ENCODE measurements at places on chromosomes 11 and 22.
A peak's percentile ranks its signal among the peaks of the same experiment; 100 is the strongest.

DNA sequence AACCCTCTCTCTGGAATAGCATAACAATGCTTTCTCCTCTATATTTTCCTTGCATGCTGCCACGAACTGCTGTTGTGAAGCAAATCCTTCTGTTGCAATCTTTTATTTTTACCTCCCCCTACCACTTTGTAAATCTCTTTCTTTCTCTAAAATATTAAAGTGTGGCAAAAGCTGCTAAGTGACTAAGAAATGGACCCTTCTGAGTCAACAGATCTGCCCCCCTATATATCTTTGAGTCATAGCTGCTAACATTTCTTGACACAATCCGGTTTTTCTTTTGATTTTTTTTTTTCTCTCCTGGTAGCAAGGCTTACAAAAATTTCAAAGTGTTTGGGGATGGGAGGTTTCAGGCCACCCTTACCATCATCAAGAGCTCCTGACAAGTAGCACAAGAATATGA, 39.0 kb upstream of the KIRREL3 start:
- DNase-seq: no peak

GRCh38 chr11:19680829-19681368, 31.7 kb upstream of the NAV2 start:
- DNase-seq: no peak

DNA sequence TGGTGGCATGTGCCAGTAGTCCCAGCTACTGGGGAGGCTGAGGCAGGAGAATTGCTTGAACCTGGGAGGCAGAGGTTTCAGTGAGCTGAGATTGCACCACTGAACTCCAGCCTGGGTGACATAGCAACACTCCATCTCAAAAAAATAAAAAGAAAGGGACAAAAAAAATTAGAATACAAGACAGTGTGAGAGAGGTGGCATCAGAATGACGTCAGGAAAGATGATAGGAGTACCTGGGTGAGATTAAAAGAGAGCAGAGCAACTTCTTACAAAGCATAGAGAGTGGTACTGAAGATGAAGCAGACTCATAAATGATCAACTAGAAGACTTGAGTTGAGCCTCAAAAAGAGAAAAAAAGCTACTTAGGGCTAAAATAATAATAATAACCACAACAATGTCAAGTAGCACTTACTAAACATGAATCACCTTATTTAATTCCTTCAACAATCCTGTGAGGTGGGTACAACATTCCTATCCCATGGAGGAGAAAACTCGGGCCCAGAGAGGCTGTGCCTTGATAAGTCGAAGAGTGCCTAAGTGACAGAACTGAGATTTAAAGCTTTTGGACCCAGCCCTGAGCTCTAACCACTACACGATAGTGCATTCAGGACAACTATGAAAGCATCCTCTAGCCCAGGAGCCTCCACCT, 5.2 kb upstream of the SLN start:
- no peak for DNase-seq

DNA sequence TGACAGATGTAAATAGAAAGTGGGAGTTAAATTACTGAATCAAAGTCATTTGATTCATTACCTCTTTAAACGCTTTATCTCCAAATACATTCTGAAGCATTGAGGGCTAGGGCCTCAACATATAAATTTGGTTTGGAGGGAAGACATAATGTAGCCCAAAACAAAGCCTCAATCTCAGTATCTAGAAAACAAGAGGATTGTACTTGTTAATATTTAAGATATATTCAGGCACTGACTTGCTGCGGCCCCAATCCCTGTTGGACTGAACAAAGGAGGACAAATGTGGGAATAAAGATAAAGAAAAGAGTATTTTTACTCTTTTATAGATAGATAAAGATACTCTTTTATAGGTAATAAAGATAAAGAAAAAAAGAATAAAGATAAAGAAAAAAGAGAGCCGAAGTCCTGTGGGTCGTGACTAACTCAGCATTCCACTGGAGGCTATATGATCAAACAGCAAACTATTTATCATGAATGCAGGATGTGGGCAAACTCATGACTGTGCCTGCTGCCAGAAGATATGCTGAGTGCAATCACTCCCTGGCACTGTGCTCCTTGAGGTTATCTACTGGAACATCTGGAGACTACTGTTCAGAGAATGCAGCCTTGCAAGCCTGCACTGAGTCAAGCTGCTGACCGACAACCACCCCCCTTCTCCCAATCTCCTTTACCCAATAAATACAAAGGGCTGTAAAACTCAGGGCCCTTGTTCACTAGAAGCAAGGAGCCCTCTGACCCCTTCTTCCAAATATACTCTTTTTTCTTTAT, 6.9 kb downstream of the OR10V1 start:
- no peak for DNase-seq

GRCh38 chr11:72808331-72808798, 5.8 kb upstream of the ATG16L2 start:
- DNase-seq: no peak

DNA sequence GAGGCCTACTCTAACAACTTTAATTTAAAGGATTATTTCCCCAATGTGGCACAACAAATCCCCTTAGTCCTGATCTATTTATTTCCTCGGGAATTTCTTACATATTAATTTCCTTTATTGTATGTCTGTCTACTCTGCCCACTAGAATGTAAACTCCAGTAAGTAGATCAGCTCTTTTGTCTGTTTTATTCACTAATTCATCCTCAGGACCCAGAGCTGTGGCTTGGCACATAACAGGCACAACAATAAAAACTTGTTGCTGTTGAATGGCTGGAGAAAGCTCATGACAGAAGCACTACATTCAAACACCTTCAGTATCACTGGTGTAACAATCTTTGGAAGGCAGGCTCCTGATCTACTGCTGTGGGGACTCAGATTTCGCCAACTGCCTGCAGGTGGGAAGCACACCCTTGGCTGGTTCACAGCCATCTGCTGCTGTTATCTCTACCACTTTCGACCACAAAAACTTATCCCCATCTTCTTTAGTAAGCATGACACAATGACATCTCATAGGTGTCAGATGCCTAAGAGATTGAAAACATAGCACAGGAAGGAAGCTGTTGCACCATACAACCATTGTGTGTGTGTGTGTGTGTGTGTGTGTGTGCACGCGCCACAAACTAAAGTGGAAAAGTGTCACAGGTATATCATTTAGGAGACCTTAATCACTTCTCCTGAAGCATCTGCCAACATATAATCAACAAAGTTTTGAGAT, 11.9 kb downstream of the HIRA start:
- no peak for DNase-seq

GRCh38 chr11:70365544-70365927, 32.8 kb upstream of the CTTN start:
- no peak for DNase-seq

GRCh38 chr11:35943713-35944502, at the start of gene LDLRAD3:
LDLRAD3 (plus strand) TSS chr11:35944062; CDS start chr11:35944099, 37 bp downstream.
- DNase-seq: peak; percentile 16

- no peak for DNase-seq
Measured at GRCh38 chr11:119589001-119589400, 140.0 kb downstream of the NECTIN1 start.

GRCh38 chr11:93652161-93652597, 9.3 kb upstream of the CEP295 start:
- no peak for DNase-seq

DNA sequence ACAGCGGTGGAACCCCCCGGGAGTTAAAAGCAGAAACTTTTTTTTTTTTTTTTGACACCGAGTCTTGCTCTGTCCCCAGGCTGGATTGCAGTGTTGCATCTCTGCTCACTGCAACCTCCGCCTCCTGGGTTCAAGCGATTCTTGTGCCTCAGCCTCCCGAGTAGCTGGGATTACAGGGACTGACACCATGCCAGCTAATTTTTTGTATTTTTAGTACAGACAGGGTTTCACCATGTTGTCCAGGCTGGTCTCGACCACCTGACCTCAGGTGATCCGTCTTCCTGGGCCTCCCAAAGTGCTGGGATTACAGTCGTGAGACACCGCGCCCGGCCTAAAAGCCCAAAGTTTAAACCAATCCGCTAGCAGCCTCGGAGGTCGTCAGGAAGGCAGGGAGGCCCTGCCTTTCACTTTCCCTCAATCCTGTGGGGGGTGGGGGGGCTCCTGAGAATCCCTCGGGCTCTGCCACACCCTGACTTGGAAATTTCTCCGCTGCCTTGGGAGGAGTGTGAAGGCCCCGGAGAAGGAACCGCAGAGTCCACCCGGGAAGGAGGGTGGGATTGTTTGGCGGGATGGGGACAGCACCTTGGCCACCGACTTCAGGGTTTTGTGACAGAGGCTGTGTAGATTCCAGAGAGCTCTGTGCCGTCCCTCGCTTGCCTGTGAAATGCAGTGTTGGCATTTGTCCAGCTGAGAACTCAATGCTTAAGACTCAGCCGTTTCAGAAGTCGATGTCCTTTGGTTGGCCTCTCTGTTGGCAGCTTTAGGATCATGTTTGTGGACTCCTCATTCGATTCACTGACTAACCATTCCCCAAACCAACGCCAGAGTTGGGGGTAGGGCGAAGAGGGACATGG, 1.0 kb downstream of the ARHGAP8 start:
- DNase-seq: no peak

DNA sequence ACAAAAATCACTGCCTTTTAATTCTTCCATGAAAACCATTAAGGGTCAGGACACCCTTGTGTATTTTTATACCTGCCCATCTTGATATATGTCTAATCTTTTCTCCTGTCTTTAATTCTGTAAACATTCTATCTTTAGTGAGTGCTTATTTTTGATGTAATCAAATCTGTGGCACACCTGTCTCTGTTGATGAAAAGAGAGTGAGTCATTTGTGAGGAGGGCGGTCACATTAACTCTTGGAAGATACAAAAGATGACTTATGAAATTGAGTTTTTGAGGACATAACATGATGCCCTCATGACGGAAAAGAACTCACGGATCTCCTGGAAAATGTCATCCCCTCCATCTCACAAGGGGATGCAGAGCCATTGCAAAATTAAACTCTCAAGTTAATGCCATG, 206.5 kb upstream of the PGR start:
- no peak for DNase-seq

DNA sequence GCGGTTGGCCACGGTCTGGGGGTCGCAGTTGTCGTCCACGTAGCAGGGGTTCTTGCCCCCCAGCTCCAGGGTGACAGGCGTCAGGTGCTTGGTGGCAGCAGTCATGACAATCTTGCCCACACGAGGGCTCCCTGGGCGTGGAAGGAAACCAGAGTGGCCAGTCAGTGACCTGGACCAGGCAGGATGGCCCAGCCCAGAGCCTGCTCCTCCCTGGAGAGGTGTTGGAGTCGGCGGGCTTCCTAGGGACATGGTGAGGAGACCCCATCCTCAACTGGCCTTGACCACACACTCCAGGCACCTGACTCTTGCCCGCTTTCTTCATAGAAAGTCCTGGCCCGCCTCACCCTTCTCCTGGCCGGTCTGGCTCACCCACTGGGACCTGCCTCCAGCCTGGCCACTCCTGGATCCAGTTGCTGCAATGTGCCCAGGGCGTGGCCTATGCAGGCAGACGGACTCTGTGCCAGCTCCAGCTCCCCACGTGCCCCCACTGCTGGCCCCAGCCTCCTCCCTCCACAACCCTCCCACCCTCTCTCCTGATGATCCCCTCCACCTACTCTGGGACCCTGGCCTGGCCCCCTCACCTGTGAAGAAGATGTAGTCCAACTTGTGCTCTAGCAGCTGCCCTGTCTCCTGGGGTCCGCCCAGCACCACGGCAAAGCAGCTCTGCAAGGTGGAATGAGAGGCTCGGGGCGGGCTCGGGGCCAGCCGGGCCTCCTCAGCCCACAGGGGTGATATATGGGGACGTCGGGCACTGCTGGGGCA, 8.7 kb downstream of the ALDH3B2 start:
- no peak for DNase-seq

- DNase-seq: no peak
Measured at GRCh38 chr11:64268893-64269539, 15.4 kb downstream of the BAD start.

GRCh38 chr11:15815246-15816195, 540.8 kb downstream of the SOX6 start:
- no peak for DNase-seq

DNA sequence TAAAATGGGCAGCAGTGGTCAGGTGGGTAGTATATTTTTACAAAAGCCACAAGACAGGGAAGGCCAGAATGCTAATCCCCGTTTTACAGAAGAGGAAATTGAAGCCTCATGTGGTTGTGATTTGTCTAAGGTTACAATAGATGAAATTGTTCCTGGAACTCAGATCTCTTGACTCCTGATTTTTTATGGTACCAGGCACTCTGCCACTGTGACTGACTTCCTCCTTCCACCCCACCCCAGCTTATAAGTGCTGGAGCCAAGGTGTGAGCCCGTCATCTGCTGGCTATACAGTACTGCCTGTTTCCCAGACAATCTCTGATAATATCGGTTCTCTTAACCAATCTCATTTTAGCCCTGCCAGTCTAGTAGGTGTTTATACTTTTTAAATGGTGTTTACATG, 1.9 kb downstream of the SLC5A1 start:
- peak; percentile 81 for DNase-seq

DNA sequence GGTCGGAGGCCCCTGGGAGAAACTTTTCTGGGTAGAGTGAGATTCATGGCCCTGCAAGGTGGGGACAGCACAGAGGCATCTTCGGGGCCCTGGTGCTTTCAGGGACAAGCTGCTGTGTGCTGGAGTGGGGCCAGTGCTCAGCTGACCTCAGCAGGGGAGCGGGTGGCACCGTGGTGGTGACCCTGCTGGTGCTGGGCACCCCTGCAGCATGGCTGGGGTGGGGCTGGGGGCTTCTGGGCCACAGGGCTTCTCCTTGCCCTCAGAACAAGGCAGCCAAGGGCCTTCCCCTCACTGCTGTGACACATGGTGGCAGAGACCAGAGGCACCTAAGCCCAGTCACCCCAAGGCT, 24.9 kb upstream of the GNB1L start:
- DNase-seq: no peak

DNA sequence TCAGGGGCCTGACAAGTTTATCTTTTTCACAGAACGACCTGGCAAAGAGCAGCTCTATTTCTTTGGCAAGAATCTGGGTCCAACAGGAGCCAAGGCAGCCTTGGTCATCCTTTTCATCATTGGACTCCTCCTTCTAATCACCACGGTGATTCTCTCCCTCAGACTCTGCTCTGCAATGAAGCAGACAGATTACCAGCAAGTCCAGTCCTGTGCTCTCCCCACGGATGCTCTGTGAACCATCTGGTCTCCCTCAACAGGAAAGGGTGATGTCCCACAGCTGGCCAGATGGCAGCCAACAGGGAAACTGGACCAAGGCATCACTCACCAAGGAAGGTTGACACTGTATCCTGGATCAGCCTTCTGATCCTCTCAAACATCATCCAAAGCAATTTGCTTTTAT, 17.0 kb upstream of the PANX1 start:
- DNase-seq: no peak

DNA sequence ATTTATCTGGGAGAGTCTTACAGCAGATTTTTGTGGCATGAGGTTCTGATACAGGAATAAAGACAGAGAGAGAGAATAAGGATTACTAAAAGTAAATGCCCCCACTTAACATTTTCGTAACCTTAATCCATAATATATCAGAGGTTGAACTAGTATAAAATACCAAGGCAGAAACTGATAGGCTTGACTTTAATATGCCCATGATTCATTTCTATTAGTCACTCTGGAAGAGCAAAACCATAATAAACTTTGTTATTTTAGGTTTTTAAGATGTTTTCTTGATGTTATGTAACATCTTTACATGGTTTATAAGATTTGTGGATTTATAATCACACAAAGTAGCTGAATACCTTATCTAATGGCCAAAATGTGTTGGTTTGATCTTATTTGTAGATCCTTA, 19.1 kb downstream of the GUCY1A2 start:
- DNase-seq: no peak

Measured in DMS153 (cell line).